ENCODE measurements at places on chromosomes 16 and 17.

DNA sequence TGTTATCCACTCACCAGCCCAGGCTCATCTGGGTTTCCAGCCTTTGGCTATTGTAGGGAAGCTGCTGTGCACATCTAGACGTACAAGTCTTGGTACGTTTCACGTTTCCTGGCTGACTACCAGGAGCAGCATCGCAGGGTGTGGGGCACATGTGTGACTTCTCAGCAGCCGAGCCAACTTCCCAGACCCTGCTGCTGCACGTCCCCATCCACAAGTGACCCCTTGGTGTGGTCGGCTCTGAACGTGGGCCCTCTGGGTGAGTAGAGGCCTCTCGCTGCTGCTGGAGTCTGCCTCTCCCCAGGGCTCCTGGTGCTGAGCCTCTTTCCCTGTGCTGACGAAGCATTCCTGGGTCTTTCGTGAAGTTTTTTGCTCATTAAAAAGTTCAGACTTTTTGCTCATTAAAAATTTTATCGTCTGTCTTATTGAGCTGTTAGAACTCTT lies 70.2 kb upstream of the ZNF750 start:
- H3K4me1 ChIP-seq = peaks cover 28% of the 10 kb centered on the region
- no peak for DNase-seq
- H3K36me3 ChIP-seq = peaks cover under 1% of the 10 kb centered on the region
- H3K4me3 ChIP-seq = no peak overlapping the region

DNA sequence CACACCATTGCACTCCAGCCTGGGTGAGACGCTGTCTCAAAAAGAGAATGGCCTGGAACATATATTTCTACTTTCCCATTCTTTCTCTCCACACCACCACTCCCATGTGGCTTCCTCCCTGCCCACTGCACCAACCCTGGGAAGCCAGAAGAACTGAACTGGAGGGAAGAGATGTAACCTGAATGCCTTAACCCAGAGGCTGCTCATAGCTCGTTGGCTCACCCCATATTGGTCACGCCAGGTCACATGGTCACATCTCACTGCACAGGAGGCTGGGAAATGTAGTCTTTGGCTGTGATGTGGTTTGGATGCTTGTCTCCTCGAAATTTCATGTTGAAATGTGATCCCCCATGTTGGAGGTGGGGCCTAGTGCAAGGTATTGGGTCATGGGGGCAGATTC lies 5.9 kb upstream of the DNAH17 start:
- no peak for DNase-seq
- no peaks in the 10 kb centered on the region for H3K36me3 ChIP-seq
- no peaks in the 10 kb centered on the region for H3K4me1 ChIP-seq
- H3K27ac ChIP-seq = no peak overlapping the region

- H3K36me3 ChIP-seq = peaks cover 6% of the 10 kb centered on the region
- no peak overlapping the region for H3K27ac ChIP-seq
- DNase-seq = no peak
- no peak overlapping the region for H3K4me3 ChIP-seq
- H3K27me3 ChIP-seq = no peaks in the 10 kb centered on the region
These were observed 65.7 kb downstream of the BANP start for GRCh38 chr16:88016964-88017363.

DNA sequence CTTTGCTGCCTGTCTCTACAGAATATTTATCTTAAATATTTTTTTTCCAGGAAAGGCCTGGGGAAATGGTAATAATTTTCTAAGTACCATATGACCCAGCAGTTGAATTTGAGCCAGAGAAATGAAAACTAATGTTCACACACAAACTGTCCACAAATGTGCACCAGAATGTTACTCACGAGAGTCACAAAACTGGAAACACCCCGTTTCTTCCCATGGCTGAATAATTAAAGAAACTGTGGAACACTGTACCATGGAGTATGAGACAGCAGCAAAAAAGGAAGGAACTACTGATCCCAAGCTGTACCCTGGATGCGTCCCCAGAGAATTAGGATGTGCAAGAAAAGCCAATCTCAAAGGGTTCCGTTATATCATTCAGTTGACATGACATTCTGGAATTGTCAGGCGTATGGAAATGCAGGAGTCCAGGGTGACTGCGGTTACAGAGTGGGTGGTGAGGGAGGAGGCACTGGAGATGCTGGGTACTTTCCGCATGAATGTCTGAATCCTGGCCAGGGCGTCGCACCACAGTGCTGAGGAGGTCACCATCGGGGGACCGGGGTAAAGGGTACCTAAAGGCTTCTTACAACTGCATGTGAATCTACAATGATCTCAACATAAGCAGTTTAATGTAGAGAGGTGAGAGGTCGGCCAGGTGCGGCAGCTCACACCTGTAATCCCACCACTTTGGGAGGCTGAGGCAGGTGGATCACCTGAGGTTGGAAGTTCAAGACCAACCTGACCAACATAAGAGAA lies 34.5 kb downstream of the USP22 start:
- H3K4me1 ChIP-seq = peaks cover 20% of the 10 kb centered on the region
- H3K4me3 ChIP-seq = no peak overlapping the region
- H3K36me3 ChIP-seq = peaks cover 14% of the 10 kb centered on the region
- DNase-seq = no peak
- H3K27ac ChIP-seq = no peak overlapping the region

DNA sequence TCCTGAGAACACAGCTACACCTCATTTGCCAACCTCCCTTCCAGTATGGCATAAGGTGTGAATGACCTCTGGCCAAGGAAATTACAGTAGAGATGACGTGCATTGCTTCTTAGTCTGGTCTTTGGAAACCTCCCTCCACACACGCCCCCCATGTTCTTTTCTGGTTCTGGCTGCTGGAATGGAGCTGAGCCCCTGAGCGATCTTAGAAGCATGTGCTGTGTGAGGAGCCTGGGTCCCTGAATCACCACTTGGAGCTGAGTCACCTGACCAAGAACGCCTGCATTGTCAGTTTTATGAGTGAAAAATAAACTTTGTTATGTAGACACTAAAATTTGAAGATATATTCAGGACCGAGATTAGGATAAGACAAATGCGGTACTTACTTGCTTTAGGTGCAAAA lies 51.4 kb downstream of the HS3ST3A1 start:
- H3K36me3 ChIP-seq = peaks cover 11% of the 10 kb centered on the region
- no peak overlapping the region for H3K4me3 ChIP-seq
- no peak for DNase-seq
- no peaks in the 10 kb centered on the region for H3K27me3 ChIP-seq
- H3K27ac ChIP-seq = no peak overlapping the region

GRCh38 chr16:50916040-50916439 lies 174.2 kb downstream of the CYLD start:
- no peak for DNase-seq
- H3K27me3 ChIP-seq = no peaks in the 10 kb centered on the region
- no peak overlapping the region for H3K4me3 ChIP-seq
- H3K36me3 ChIP-seq = no peaks in the 10 kb centered on the region
- peaks cover 5% of the 10 kb centered on the region for H3K4me1 ChIP-seq
- no peak overlapping the region for H3K27ac ChIP-seq

DNA sequence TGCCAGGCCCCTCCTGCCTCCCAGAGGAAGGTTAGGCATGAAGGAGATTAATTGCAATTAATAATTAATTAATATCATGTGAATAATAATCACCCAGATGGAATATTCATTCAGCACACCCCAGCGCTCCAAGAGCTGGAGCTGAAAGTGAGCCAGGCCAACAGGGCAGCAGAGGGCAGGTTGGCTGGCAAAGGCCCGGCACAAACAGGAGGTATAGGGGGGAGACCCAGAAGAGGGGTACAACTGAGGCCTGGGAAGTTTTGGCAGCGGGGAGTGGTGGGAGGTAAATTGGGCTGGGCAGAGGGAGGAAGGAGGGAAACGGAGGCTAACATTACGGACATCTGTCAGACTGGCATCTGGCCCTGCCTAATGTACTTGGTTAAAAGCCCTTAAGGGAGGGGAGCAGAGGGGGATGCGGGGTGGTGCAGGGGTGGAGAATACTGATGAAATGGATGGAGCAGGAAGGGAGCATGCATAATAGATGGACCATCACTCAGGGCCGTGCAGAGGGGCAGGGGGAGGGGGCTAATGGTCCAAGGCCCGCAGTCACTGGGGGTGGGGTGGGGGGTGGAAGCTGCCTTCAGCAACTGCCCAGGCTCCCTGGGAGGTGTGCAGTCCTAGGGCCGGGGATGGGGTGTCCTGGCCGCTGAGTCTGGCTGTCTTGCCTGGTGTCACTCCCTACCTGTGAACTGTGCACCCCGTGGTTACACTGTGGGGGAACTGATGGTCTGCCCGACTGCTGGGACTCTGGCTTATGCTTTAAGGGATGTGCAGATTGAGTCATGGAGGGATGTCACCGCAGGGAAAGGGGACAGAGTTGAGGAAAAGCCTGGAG lies 1.9 kb downstream of the ADAM11 start:
- H3K4me1 ChIP-seq = peaks cover 37% of the 10 kb centered on the region
- peaks cover 11% of the 10 kb centered on the region for H3K27me3 ChIP-seq
- H3K36me3 ChIP-seq = no peaks in the 10 kb centered on the region
- peak overlapping the region; percentile 96 for H3K27ac ChIP-seq
- peak; percentile 81 for DNase-seq

DNA sequence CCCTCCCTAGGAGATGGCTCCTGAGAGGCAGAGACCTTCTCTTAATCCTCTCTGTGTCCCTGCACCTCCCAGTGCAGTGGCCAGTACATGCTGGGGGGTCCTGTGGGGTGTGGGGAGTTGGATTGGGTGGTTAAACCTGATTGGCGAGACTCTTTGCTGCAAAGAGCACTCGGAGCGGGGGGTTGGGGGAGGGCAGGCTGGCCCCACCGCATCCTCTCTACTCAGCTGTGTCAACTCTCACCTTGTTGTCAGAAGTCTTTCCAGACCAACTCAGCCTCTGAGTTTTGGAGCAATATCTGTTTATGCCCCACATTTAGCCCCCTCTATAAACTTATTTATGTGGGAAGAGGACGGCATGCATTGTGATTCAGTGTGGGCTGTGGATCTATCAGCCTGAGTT lies 40.0 kb downstream of the SMARCE1 start:
- H3K4me1 ChIP-seq = no peaks in the 10 kb centered on the region
- no peaks in the 10 kb centered on the region for H3K36me3 ChIP-seq
- no peak overlapping the region for H3K27ac ChIP-seq
- no peak overlapping the region for H3K4me3 ChIP-seq
- no peak for DNase-seq

DNA sequence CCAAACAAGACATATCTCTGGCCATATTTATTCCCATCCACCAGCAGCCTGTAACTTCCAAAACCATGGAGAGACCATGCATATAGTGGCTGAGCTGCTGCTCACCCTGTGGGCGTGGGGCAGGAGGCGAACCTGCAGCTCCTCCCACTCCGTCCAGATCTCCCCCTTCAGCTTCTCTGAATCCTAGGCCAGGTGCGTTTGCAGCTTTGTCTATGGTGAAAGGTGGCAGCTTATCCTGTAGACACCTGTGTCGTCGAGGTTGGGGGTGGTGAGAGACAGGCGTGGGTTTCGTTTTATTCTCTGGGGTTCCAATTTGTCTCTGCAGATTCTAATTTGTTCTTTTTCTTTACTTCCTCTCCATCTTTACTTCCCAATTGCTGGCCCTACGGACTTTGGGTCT lies 9.7 kb upstream of the ANKS4B start:
- no peaks in the 10 kb centered on the region for H3K36me3 ChIP-seq
- H3K4me3 ChIP-seq = no peak overlapping the region
- H3K27me3 ChIP-seq = peaks cover 2% of the 10 kb centered on the region
- no peak for DNase-seq
- no peak overlapping the region for H3K27ac ChIP-seq

GRCh38 chr17:48043176-48043575 lies 5.0 kb upstream of the NFE2L1 start:
- H3K27me3 ChIP-seq = peaks cover 17% of the 10 kb centered on the region
- H3K36me3 ChIP-seq = no peaks in the 10 kb centered on the region
- peaks cover 31% of the 10 kb centered on the region for H3K4me1 ChIP-seq
- peak overlapping the region; percentile 89 for H3K27ac ChIP-seq
- DNase-seq = no peak

GRCh38 chr17:35235917-35236316 lies 7.0 kb upstream of the SLFN5 start:
- no peak overlapping the region for H3K27ac ChIP-seq
- no peak overlapping the region for H3K4me3 ChIP-seq
- H3K27me3 ChIP-seq = peaks cover 4% of the 10 kb centered on the region
- H3K4me1 ChIP-seq = no peaks in the 10 kb centered on the region
- H3K36me3 ChIP-seq = no peaks in the 10 kb centered on the region

- H3K36me3 ChIP-seq = no peaks in the 10 kb centered on the region
- peaks cover 2% of the 10 kb centered on the region for H3K27me3 ChIP-seq
- no peak overlapping the region for H3K4me3 ChIP-seq
- DNase-seq = no peak
- no peak overlapping the region for H3K27ac ChIP-seq
These were observed 14.7 kb downstream of the KCTD19 start for GRCh38 chr16:67311607-67312488.

DNA sequence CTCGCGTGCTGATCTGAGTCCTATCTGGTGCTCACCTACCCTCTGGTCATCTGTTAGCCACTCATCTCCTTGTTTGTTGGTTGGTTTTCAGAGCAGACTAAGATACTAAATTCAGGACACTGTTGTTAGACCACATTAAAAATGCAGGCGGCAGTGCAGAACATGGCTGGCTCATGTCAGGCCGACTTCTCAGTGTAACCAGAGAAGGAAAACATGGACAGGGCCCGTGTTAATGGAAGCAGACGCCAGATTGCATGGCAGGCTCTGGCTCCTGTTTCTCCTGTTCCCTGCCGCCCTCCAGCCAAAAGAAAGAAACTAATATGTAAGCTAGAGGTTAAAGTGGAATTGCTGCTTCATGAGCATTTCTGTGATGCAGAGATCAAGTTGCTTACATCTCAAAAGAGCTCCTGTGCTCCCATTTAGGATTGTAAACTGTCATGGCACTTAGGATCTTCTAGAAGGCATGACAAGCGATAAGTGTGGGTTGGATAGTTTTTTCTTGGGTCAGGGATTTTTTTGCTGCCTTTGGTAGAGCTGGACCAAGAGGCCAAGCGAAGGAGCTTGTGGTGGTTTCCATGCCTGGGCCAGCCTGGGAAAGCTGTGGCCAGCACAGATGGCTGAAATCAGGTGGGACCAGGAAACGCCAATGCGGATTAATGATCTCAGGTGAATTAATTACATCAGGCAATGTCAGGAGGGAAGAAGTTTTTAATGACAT lies 56.1 kb downstream of the YPEL2 start:
- peak overlapping the region; percentile 99 for H3K27ac ChIP-seq
- H3K27me3 ChIP-seq = peaks cover 6% of the 10 kb centered on the region
- DNase-seq = peak; percentile 51
- peak overlapping the region; percentile 79 for H3K4me3 ChIP-seq
- H3K4me1 ChIP-seq = peaks cover 32% of the 10 kb centered on the region
- H3K36me3 ChIP-seq = no peaks in the 10 kb centered on the region

DNA sequence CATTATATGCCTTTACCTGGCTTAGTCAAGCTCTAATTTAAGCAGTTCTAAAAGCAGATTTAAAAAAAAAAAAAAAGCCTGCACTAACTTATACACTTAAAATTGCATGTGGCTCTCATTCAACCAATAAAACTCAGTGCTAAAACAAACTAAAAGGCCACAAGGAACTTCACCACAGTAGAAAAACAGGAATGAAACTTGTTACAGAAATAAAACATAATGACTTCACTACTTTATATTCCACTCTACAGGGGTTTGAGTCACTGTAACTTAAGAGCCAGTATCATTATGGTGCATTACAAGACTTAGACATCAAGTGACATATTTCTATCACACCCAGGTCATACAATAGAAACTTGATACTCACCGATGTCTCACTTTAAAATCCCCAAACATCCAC lies 11.1 kb downstream of the CA10 start:
- no peak overlapping the region for H3K27ac ChIP-seq
- H3K27me3 ChIP-seq = peaks cover 1% of the 10 kb centered on the region
- H3K4me1 ChIP-seq = peaks cover 6% of the 10 kb centered on the region
- DNase-seq = no peak
- H3K36me3 ChIP-seq = no peaks in the 10 kb centered on the region
- H3K4me3 ChIP-seq = no peak overlapping the region
